ENCODE measurements at places on chromosomes 1 and 21. TPM values are rescaled to one million over a fixed set of nuclear protein-coding genes. Genes with fewer than 3 reads are reported as not detected.

DNA sequence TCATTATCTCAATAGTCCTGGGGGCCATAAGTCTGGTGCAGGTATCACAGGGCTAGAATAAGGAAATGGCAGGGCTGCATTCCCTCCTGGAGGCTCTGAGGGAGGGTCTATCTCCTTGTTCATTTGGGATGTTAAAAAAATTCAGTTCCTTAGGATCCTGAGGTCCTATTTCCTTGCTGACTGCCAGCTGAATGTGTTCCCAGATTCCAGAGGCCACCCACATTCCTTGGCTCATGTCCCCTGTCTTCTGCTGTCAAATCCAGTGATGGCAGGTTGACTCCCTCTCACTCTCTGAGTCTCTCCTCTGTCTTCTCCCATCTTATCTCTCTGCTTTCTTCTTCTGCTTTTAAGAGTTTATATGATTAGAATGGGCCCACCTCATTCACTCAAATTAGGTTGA, 400.6 kb downstream of the PTPRU start:
- no peaks in the 10 kb centered on the region for H3K27me3 ChIP-seq
- no peaks in the 10 kb centered on the region for H3K4me1 ChIP-seq
- H3K27ac ChIP-seq = no peak overlapping the region
- no peak overlapping the region for H3K4me3 ChIP-seq
- peak; percentile 13 for DNase-seq

The OLFML3 gene
- 108 TPM for total RNA-seq

GRCh38 chr1:71557138-71557537, 476.3 kb upstream of the ZRANB2 start:
- H3K27ac ChIP-seq = no peak overlapping the region
- H3K4me3 ChIP-seq = no peak overlapping the region
- no peaks in the 10 kb centered on the region for H3K36me3 ChIP-seq
- DNase-seq = no peak

DNA sequence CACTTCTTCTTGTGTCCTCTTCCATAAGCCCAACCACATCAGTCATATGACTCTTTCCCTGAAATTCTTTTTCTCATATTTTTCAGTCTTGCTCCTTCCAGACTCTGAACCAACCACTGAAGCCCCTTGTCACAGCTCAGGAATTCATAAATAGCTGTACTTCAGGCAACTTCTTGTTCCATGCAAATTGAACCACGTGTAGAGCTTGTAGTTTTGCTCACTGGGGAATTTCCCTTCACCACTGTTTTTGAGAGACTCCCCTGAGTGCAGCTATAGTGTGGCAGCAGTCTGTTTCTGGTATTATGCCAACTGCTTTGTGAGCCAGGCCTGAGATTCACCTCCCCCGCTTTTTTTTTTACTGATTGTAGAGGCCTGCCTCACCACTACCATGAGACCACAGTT, 150.3 kb upstream of the SPAG17 start:
- no peak for DNase-seq
- no peaks in the 10 kb centered on the region for H3K27me3 ChIP-seq
- H3K27ac ChIP-seq = no peak overlapping the region
- peaks cover 7% of the 10 kb centered on the region for H3K4me1 ChIP-seq

DNA sequence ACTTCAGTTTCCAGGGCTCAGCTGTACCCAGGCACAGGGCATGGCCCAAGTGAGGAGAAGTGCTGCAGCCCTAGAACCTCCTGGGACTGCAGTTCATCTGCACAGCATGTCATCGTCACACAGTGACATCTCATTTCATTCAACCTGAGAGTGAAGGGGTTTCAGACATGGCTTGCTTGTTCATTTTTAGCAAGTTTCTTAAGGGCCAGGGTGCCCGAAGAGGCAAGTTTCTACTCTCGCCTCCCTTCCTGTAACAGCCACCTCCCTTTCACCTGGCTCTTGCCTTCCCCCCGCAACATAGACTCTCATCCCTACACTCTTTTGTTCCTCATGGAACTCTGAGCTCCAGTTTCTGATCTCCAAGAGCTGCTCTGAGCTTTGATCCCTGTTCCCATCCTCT, 108.1 kb downstream of the C1orf21 start:
- H3K27me3 ChIP-seq = no peaks in the 10 kb centered on the region
- no peaks in the 10 kb centered on the region for H3K36me3 ChIP-seq
- no peak for DNase-seq
- H3K4me3 ChIP-seq = no peak overlapping the region
- H3K27ac ChIP-seq = no peak overlapping the region

The OPRD1 gene
- total RNA-seq = 2.2 TPM

The CSF3R gene
- 8.8 TPM for total RNA-seq

DNA sequence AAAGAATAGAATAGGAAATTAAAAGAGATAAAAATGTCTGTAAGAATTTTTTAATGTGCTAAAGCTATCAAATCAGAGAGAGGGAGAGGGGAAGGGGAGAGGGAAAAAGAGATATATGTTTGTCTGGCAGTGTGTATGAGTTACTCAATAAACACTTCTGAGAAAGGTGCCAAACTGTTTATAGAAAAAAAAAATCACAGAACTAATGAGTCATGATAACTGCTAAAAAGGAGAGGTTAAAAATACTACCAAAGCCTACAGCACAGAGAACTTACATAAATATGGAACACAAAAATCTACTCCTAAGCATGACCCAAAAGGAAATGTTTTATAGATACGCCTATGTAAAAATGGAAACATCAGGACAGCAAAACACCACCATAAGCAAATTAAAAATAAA, 45.4 kb downstream of the SELENOF start:
- no peak for DNase-seq
- no peak overlapping the region for H3K27ac ChIP-seq
- no peaks in the 10 kb centered on the region for H3K27me3 ChIP-seq
- no peaks in the 10 kb centered on the region for H3K4me1 ChIP-seq

The RHCE gene
- total RNA-seq = not detected

The BRDT gene
- total RNA-seq = not detected

The GNAI3 gene
- total RNA-seq = 4.9 TPM

GRCh38 chr1:56437959-56438358, 141.4 kb downstream of the PLPP3 start:
- H3K4me3 ChIP-seq = no peak overlapping the region
- no peaks in the 10 kb centered on the region for H3K36me3 ChIP-seq
- no peak for DNase-seq
- H3K4me1 ChIP-seq = no peaks in the 10 kb centered on the region

DNA sequence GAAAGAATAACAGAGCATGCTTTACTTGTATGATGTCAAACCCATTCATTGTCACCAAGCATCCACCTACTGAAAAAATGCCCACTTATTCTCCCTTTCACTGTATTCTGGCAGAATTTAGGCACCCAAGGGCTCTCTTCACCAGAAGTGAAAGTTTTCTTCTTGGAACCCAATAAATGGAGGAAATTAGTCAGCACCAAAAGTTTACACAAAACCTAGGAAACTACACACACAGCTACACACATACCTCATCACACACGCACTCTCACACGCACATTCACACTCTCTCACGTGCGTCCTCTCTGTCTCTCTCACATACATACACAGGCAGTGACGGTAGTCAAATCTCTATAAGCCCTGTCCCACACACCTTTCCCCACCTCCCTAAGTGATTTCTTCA, 37.6 kb downstream of the MCOLN2 start:
- no peaks in the 10 kb centered on the region for H3K36me3 ChIP-seq
- H3K4me1 ChIP-seq = no peaks in the 10 kb centered on the region
- no peak for DNase-seq
- no peak overlapping the region for H3K27ac ChIP-seq
- no peak overlapping the region for H3K4me3 ChIP-seq
- no peaks in the 10 kb centered on the region for H3K27me3 ChIP-seq

The AHDC1 gene
- 62.4 TPM for total RNA-seq

DNA sequence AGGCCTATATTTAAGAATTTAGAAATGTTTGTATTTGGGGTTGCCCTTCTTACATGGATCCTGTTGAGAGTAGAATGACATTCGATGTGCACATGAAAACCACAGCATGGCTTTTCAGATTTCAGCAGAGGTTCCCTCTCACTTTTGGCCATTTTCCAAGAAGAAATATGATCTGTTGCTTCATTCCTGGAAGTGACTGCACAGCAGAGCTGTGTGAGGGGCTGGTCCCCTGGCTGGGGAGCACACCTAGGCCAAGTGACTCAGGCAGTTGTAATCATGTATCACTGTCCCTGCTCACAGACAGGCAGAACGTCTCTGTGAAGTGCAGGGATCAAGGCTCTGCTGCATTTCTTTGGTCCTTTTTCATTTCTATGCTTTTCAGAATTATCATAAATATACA, 32.3 kb downstream of the AGT start:
- H3K4me3 ChIP-seq = no peak overlapping the region
- no peak overlapping the region for H3K27ac ChIP-seq
- DNase-seq = no peak
- no peaks in the 10 kb centered on the region for H3K27me3 ChIP-seq
- peaks cover 71% of the 10 kb centered on the region for H3K36me3 ChIP-seq
- peaks cover 18% of the 10 kb centered on the region for H3K4me1 ChIP-seq

The TMPRSS3 gene
- 0.25 TPM for total RNA-seq

The HSPB7 gene
- total RNA-seq = 19.4 TPM

The GOLT1A gene
- not detected for total RNA-seq

GRCh38 chr1:165367375-165367993, 11.0 kb upstream of the LMX1A start:
- no peaks in the 10 kb centered on the region for H3K27me3 ChIP-seq
- H3K36me3 ChIP-seq = no peaks in the 10 kb centered on the region
- no peak for DNase-seq
- peaks cover 13% of the 10 kb centered on the region for H3K4me1 ChIP-seq

DNA sequence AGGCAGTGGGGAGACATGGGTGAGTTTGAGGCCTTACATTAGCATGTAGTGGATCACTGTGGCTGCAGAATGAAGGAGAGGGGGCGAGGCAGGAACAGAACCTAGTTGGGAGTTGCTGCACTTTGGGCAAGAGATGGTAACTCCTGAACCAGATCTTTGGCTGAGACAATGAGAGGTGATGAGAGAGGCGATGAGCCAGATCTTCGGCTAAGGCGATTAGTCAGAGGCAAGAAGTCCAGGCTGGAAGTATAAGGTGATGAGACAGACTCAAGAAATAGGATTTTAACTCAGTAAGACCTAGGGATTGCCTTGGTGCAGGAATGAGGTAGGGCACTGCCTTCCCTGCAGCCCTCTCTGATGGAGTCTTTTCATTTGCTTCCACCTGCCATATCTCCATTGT, 9.1 kb upstream of the ARTN start:
- H3K4me1 ChIP-seq = no peaks in the 10 kb centered on the region
- no peak overlapping the region for H3K4me3 ChIP-seq
- no peaks in the 10 kb centered on the region for H3K27me3 ChIP-seq
- DNase-seq = no peak
- no peaks in the 10 kb centered on the region for H3K36me3 ChIP-seq
- no peak overlapping the region for H3K27ac ChIP-seq

- H3K27ac ChIP-seq = no peak overlapping the region
- DNase-seq = no peak
- no peak overlapping the region for H3K4me3 ChIP-seq
Measured at GRCh38 chr1:114322734-114323133, 169.1 kb upstream of the SYT6 start.

The SUMO3 gene
- 70.0 TPM for total RNA-seq

DNA sequence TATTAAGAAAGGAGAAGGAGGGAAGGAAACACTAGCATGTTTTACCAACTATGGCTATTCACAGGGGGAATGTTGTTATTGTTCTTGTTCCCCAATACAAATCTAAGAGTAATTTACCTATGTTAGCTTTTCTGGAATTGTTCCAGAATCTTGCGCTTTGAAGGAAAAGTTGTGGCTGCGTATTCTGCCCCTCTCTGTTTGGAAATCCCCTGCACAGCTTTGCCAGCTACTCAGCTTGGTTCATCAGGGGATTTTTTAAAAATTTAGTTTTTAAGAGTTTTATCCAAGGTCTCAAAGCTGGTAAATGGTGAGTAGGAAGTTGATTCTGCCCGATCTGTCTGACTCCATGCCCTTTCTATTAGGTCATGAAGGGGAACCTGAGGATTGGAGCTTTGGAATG, 9.5 kb upstream of the IRF6 start:
- H3K36me3 ChIP-seq = no peaks in the 10 kb centered on the region
- no peak for DNase-seq
- peaks cover 11% of the 10 kb centered on the region for H3K4me1 ChIP-seq
- no peaks in the 10 kb centered on the region for H3K27me3 ChIP-seq

- no peaks in the 10 kb centered on the region for H3K27me3 ChIP-seq
Measured at GRCh38 chr1:8516793-8517556, 199.1 kb downstream of the SLC45A1 start.

The ADCY10 gene
- total RNA-seq = not detected

- no peak overlapping the region for H3K27ac ChIP-seq
- no peaks in the 10 kb centered on the region for H3K4me1 ChIP-seq
- H3K27me3 ChIP-seq = no peaks in the 10 kb centered on the region
- no peak overlapping the region for H3K4me3 ChIP-seq
- no peaks in the 10 kb centered on the region for H3K36me3 ChIP-seq
Measured at GRCh38 chr1:231107600-231108326, 54.1 kb upstream of the TRIM67 start.

- no peak overlapping the region for H3K4me3 ChIP-seq
- H3K27ac ChIP-seq = no peak overlapping the region
- H3K4me1 ChIP-seq = no peaks in the 10 kb centered on the region
- H3K36me3 ChIP-seq = no peaks in the 10 kb centered on the region
Measured at GRCh38 chr1:175116210-175116798, 48.7 kb downstream of the TNN start.

The ACTN2 gene
- 1.5 TPM for total RNA-seq

DNA sequence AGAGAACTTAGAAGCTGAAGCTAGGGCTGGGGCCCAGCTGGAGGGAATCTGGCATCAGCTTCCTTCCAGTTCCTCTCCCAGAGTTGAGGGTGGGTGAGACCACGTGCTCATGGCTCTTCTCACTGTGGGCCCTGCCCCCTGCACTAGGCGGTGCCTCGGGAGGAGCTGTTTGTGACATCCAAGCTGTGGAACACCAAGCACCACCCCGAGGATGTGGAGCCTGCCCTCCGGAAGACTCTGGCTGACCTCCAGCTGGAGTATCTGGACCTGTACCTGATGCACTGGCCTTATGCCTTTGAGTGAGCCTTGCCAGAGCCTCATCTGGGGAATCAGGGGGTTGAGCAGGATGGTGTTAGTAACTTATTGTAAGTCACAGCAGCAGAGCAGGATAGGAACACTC, 16.1 kb downstream of the AKR1A1 start:
- no peak overlapping the region for H3K4me3 ChIP-seq
- no peaks in the 10 kb centered on the region for H3K27me3 ChIP-seq
- peaks cover 17% of the 10 kb centered on the region for H3K4me1 ChIP-seq

The RGS18 gene
- total RNA-seq = 0.98 TPM

The LRRC38 gene
- total RNA-seq = 2.5 TPM

The CENPF gene
- total RNA-seq = 6.4 TPM

- DNase-seq = no peak
- no peak overlapping the region for H3K27ac ChIP-seq
- H3K36me3 ChIP-seq = no peaks in the 10 kb centered on the region
- H3K27me3 ChIP-seq = no peaks in the 10 kb centered on the region
- H3K4me3 ChIP-seq = no peak overlapping the region
Measured at GRCh38 chr1:224828691-224829090, 100.8 kb upstream of the DNAH14 start.

GRCh38 chr1:35505911-35506798, 51.0 kb downstream of the KIAA0319L start:
- H3K27ac ChIP-seq = peak overlapping the region; percentile 17
- H3K36me3 ChIP-seq = no peaks in the 10 kb centered on the region
- DNase-seq = no peak
- peaks cover 38% of the 10 kb centered on the region for H3K4me1 ChIP-seq

The PLA2G2C gene
- not detected for total RNA-seq
